Stimulated activated CD8-positive, alpha-beta memory T cell treated with anti-CD3 and anti-CD28 coated beads, Interleukin-2, amount 100 ng/mL, for 1 hour (primary cell): ENCODE measurements at places on chromosomes 2 and 18.

DNA sequence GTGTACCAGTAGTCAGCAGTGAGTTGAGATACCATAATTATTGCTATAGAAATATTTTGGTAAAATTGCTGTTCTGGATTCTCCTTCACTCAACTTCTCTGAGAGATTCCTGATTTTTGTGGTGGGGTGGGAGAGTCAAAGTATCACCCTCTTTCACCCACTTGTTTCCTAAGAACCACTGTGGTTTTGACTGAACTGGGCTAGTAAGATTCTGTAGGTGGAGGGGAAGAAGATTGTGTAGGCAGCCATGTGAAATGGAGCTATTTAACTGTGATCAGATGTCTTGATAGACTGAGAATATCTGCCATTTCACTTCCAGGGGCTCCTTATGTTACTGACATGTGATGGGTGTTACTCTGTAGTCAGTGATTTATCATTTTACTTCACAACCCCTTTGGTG is 45.3 kb downstream of the BIRC6 start:
- DNase-seq, result no peak

GRCh38 chr2:54999182-54999581 is 51.1 kb downstream of the RTN4 start:
- DNase-seq, result no peak

- DNase-seq, result no peak
These were observed 105.6 kb downstream of the CEP192 start for GRCh38 chr18:13096719-13097118.

GRCh38 chr2:40511661-40512213 is 59.8 kb upstream of the SLC8A1 start:
- DNase-seq, result no peak

DNA sequence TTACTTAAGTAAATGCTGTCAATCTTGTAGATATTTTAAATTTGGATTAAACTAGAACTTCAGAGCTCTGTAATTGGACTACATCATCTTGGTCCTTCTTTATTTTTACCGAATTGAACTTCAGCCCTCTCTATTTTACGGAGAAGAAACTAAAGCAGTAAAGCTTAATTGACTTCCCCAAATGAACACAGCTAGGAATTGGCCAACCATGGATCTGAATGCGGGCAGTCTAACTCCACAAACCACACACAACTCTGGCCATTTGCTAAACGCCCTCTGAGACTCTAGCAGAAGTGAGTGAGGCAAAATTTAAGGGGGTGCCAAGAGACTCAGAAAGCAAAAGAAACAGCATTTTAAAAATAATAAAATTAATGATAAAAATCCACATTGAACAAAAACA is 86.3 kb upstream of the KCTD1 start:
- DNase-seq, result no peak

DNA sequence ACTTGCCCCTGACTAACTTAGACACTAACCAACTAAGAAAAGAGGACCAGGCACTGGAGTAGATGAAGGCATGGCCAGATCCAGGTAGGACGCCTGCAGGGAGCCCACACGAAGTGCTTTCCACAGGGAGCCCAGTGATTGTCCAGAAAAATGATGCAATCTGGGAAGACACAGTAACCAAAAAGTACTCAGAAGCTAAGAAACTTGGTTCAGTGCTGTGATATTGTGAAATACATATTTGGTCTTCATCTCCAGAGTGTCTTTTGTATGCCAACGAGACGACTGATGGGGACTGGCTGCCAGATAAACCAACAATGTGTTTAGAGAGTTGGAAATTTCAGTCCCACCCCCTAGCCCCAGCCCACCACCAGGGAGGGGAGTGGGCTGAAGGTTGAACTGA is 135.0 kb downstream of the SP3 start:
- no peak for DNase-seq

DNA sequence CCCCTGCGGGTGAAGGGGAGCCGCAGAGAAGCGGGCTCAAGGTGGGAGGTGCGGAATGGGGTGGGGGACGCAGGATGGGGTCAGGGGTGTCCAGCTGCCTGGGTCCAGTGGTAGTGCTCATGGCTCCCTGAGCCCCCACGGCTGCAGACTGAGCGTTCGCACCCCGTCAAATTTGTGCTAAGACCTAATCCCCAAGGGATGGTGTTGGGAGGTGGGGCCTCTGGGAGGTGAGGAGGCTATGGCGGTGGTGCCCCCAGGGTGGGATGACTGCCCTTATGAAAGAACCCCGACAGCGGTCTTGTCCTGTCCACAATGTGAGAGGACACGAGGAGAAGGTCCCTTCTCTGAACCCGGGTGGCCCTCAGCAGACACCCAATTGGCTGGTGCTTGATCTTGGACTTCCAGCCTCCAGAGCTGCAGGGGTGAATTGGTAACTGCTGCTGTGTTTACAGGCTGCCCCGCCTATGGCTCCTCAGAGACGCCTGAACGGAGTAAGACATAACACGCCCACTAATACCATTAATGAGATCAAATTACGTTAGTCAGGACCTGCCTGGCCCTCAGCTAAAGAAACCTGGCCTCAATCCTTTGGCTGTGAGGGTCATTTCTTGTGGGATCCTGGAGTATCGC is 42.6 kb downstream of the PXDN start:
- no peak for DNase-seq

- no peak for DNase-seq
These were observed 82.0 kb downstream of the LIMS1 start for GRCh38 chr2:108616318-108616717.

DNA sequence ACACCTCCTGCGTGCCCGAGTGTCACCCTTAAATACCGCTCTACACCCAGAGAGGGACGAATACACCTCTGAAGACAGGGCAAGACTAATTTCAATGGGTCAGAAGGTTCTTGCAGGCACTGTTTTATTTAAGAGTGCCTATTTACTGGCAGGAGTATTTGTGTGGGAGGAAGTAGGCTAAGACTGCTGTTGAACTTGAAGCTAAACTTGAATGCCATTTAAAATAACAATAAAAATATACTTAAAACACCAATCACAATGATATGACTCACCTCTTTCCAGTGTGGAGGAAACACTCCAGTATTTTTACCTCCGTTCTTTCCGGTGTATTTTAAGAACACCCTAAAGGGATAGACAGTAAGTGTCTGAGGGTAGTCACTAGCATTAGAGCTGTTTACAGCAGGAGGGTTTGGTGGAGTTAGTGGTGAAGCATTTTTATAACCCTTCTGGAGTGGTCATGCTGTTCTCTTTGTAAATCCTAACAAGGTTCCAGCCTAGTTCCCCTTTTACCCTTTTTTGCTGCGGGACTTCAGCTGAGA is 9.6 kb upstream of the HOXD1 start:
- DNase-seq, result no peak

DNA sequence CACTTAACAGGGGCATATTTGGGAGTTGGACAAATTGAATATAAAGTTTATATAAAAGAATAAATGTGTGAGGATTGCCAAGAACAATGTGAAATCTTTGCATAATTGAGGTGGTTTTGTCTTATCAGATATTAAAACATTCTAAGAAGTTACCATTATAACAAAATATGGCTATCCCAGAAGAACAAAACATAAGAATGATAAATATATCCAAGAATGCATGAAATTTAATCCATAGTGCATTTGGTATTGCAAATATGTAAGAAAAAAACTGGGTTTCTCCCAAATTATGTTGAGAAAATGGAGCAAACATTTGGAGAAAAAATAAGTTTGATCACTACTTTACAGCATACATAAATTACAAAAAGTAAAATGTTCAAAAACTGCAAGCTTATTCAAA is 562.4 kb downstream of the RNF144A start:
- no peak for DNase-seq

- no peak for DNase-seq
These were observed 162.0 kb upstream of the MC4R start for GRCh38 chr18:60534538-60534937.

GRCh38 chr18:3666526-3667254 is 216.7 kb downstream of the TGIF1 start:
- no peak for DNase-seq

GRCh38 chr2:164847981-164848741 is 6.5 kb upstream of the COBLL1 start:
- DNase-seq, result no peak

DNA sequence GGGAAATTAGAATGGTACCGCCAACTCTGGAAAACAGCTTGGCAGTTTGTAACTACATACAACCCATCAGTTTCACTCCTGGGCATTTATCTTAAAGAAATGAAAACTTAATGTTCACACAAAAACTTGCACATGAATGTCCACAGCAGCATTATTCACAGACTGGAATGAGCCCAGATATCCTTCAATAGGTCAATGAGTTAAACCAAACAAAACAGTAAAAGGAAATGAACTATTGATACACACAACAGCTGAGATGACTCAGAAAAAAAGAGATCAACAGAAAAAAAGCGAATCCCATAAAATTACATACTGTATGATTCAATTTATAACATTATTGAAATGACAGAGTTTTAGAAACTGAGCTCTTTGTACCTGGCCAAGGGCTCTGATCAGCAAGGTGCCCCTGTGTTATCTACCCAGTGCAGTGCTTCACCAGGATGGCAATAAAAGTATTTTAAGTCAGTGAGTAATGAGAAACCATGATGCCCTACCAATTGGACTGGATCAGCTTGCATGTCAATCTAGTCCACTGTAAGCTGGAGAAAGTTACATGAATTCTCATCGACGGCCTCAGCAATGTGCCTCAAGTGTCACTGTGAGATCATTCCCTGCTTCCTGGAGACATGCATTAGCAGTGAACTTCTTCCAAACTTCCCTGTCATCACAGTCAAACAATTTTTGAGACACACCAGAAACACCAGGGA is 21.9 kb downstream of the TMEM237 start:
- no peak for DNase-seq

DNA sequence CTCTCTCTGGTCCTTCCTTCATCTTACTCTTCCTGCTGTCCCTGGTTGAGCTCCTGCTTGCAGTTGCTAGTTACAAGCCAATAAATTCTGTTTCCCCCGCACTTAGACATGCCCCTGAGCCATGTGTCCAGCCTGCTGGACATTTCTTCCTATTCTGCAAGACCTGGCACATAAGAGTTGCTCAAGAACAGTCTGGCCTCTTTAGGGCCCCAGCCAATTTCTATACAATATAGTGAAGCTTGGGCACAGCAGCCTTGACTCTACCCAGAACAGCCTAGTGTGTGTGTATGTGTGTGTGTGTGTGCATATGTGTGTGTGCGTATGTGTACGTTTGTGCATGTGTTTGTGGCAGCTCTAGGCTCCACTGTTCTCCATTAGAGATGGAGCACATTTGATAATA is 276.0 kb downstream of the CYRIA start:
- DNase-seq, result no peak

- DNase-seq, result no peak
These were observed 213.4 kb downstream of the LTBP1 start for GRCh38 chr2:33160191-33160590.

DNA sequence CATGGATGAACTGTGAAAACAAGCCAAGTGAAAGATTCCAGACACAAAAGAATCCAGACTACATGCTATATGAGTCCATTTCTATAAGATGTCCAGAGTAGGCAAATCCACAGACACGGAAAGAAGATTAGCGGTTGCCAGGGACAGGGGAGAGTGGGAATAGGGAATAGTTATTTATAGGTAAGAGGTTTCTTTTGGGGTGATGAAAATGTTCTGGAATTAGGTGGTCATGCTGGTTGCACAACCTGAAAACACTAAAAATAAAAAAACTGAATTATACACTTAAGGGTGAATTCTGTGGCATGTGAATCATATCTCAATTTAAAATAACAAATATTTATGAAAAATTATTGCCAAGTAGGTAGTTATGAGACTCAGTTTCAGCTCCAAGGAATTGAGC is 168.4 kb downstream of the LTBP1 start:
- no peak for DNase-seq

DNA sequence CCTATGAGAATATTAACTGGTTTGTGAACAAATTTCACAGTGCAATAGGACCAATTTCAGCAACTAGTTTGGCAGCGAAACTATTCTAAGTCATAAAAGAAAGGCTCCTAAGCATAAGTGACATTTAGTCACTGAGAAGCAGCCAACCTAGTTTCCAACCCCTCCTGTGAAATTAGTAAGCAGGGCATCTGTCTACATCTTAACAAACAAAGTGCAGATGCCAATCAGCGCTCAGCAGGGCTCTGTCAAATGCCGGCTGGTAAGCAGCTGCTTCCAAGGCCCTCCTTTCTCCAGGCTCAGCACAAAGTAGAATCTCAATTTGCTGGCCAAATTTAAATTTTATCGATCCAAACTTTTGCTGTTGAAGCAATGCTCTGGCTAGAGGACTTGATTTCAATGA is 124.7 kb downstream of the ICOS start:
- DNase-seq, result no peak

- DNase-seq, result peak; percentile 32
These were observed 48.2 kb upstream of the MAP3K20 start for GRCh38 chr2:173027181-173028128.

DNA sequence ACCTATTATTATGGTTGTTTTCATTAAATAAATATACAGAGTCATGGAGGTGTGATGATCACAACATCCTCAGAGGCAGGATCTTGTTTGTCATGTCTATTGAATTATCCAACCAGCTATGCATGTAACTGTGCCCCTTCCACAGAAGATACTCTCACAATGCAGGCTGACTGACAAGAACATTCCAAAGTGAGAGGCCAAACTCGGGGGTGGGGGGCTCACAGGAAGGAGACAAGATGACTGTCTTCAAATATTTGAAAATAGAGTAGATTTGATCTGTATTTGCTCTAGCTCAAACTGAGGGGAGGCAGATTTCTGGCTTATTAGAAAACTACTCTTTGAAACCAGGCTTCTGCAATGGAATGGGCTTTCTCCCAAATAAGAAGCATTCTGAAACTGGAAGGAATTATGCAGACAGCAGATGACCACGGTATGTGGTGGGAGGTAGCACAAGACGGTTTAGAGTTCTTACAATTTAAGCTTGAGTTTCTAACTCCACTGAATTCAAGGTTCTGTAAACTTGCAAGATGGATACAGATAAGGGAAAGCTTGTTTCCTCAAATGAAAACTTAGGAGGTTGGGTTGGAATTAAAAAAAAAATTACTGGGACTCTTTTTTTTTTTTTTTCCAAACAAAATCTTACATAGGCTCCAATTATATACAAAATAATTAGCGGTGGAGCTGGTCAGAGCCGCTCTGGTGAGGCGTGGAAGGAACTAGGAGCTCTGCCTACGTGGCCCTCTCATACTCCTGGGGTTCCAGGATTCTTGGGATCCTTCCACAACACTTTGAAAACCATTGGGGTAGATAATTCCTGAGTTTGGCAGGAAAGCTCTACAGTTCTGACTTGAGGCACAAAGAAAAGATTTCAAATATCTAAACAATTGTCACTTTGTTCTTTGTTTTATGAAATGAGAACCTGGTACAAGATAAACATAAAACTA is 79.3 kb downstream of the PLA2R1 start:
- no peak for DNase-seq
